ENCODE measurements at places on chromosomes 16 and 17.

- H3K4me3 ChIP-seq, result no peak overlapping the region
- no peaks in the 10 kb centered on the region for H3K4me1 ChIP-seq
- H3K27ac ChIP-seq, result no peak overlapping the region
- H3K27me3 ChIP-seq, result no peaks in the 10 kb centered on the region
- no peak for ATAC-seq
- H3K36me3 ChIP-seq, result no peaks in the 10 kb centered on the region
Observed at GRCh38 chr16:884232-884631, 83.7 kb upstream of the GNG13 start.

- no peak for ATAC-seq
- H3K27me3 ChIP-seq, result no peaks in the 10 kb centered on the region
- no peaks in the 10 kb centered on the region for H3K4me1 ChIP-seq
- H3K36me3 ChIP-seq, result no peaks in the 10 kb centered on the region
Observed at GRCh38 chr17:39486242-39486641, 25.0 kb downstream of the CDK12 start.

GRCh38 chr16:15836965-15837611 is 19.7 kb downstream of the MYH11 start:
- H3K27me3 ChIP-seq, result no peaks in the 10 kb centered on the region
- no peak overlapping the region for H3K4me3 ChIP-seq
- H3K36me3 ChIP-seq, result no peaks in the 10 kb centered on the region
- H3K4me1 ChIP-seq, result peaks cover 4% of the 10 kb centered on the region
- no peak for ATAC-seq

DNA sequence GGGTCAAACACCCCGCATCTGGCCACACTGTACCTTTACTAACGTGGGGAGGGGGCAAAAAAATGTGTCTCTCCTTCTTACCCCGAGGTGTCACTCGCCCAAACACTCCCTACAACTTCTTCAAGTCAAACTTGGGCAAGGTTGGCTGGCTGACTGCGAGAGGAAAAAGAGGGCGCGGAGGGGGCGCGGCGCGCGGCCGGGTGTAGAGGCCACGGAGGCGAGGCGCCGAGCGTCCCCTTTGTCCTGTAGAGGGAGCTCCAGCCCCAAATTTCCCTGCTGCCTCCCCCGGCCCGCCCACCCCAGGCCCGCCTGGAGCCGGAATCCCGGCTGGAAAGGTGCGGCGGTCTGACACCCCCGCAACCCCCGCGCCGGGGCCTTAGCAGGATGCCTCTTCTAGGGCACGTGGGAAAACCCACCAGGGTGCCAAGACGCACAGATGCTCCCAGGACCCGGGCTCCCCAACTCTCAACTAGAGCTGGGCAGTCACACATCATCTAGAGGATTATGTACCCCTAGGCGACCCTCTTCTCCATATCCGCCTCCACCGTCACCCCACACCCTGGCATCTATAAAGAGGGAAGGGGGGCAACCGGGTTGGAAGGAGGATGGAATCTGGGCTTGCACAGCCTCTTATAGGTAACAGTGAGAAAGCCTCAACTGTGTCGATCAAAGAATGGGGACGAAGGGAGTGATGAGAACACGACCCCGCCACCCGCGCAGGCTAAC is 4.2 kb downstream of the IRX3 start:
- no peaks in the 10 kb centered on the region for H3K36me3 ChIP-seq
- no peak overlapping the region for H3K27ac ChIP-seq
- H3K4me3 ChIP-seq, result no peak overlapping the region
- H3K4me1 ChIP-seq, result peaks cover 20% of the 10 kb centered on the region
- ATAC-seq, result no peak

- H3K4me1 ChIP-seq, result peaks cover 35% of the 10 kb centered on the region
- no peak overlapping the region for H3K4me3 ChIP-seq
- no peaks in the 10 kb centered on the region for H3K27me3 ChIP-seq
- ATAC-seq, result no peak
- H3K27ac ChIP-seq, result peak overlapping the region; percentile 60
- H3K36me3 ChIP-seq, result no peaks in the 10 kb centered on the region
Observed at GRCh38 chr16:50281391-50282009, 15.1 kb downstream of the ADCY7 start.

GRCh38 chr16:86074651-86075487 is 175.9 kb downstream of the IRF8 start:
- H3K36me3 ChIP-seq, result no peaks in the 10 kb centered on the region
- H3K27ac ChIP-seq, result no peak overlapping the region
- H3K4me1 ChIP-seq, result peaks cover 24% of the 10 kb centered on the region
- no peak overlapping the region for H3K4me3 ChIP-seq
- H3K27me3 ChIP-seq, result no peaks in the 10 kb centered on the region

- H3K36me3 ChIP-seq, result no peaks in the 10 kb centered on the region
- no peaks in the 10 kb centered on the region for H3K4me1 ChIP-seq
Observed at GRCh38 chr17:71111460-71111859, 942.1 kb downstream of the KCNJ2 start.

GRCh38 chr17:50170662-50171370 is 5.0 kb downstream of the SGCA start:
- ATAC-seq, result no peak
- H3K27me3 ChIP-seq, result no peaks in the 10 kb centered on the region
- no peak overlapping the region for H3K27ac ChIP-seq
- H3K36me3 ChIP-seq, result no peaks in the 10 kb centered on the region

DNA sequence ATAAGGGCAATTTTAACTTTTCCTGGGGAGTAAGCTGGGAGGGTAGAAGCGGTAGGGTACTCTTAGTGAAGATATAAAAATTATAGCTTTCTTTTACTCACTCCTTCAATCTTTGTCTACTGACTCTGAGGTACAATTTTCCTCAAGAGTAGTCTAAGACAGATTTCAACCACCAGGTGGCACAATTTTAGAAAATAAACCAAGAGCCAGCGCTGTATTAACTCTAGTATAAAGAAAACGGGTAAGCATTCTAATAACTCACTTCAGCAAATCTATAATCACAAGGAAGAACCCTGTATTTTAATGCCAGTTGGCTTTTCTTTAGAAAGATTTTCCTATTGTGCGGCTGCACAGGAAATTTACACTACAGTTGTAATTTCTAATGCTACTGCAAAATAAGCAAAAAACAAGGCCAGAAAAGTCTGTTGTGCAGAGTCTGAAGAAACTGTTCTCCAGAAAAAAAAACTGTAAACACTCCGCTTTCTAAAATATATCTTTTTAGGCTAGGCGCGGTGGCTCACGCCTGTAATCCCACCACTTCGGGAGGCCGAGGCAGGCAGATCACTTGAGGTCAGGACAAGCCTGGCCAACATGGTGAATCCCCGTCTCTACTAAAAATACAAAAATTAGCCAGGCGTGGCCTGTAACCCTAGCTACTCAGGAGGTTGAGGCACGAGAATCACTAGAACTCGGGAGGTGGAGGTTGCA is 1.9 kb downstream of the CMC2 start:
- ATAC-seq, result no peak
- peak overlapping the region; percentile 97 for H3K4me3 ChIP-seq

GRCh38 chr17:71287071-71287823 is 833.6 kb upstream of the SOX9 start:
- no peaks in the 10 kb centered on the region for H3K36me3 ChIP-seq
- H3K4me3 ChIP-seq, result no peak overlapping the region
- no peaks in the 10 kb centered on the region for H3K4me1 ChIP-seq
- no peak overlapping the region for H3K27ac ChIP-seq
- H3K27me3 ChIP-seq, result peaks cover 4% of the 10 kb centered on the region

- no peaks in the 10 kb centered on the region for H3K27me3 ChIP-seq
- H3K36me3 ChIP-seq, result no peaks in the 10 kb centered on the region
- no peak overlapping the region for H3K4me3 ChIP-seq
Observed at GRCh38 chr17:74799097-74799496, 23.0 kb upstream of the NAT9 start.

GRCh38 chr16:6111390-6111789 is 1013.8 kb upstream of the EEF2KMT start:
- no peak for ATAC-seq
- no peaks in the 10 kb centered on the region for H3K4me1 ChIP-seq
- no peaks in the 10 kb centered on the region for H3K36me3 ChIP-seq
- no peak overlapping the region for H3K4me3 ChIP-seq
- H3K27ac ChIP-seq, result no peak overlapping the region

DNA sequence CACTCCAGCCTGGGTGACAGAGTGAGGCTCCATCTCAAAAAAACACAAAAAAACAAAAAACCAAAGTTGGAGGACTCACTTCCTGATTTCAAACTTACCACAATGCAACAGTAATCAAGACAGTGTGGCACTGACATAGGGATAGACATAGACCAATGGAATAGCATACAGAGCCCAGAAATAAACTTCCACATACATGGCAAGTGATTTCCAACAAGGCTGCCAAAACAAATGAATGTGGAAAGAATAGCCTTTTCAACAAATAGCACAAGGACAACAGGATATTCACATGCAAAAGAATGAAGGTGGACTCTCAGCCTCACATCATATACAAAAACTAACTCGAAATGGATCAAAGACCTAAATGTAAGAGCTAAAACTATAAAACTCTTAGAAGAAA is 36.8 kb upstream of the RASD1 start:
- ATAC-seq, result no peak
- no peaks in the 10 kb centered on the region for H3K27me3 ChIP-seq
- H3K4me1 ChIP-seq, result no peaks in the 10 kb centered on the region
- H3K36me3 ChIP-seq, result no peaks in the 10 kb centered on the region

- H3K4me1 ChIP-seq, result peaks cover 27% of the 10 kb centered on the region
- ATAC-seq, result peak; percentile 81
- no peaks in the 10 kb centered on the region for H3K36me3 ChIP-seq
- peak overlapping the region; percentile 86 for H3K27ac ChIP-seq
- H3K27me3 ChIP-seq, result no peaks in the 10 kb centered on the region
Observed at GRCh38 chr16:85005285-85006069, 5.9 kb downstream of the ZDHHC7 start.

GRCh38 chr17:34725008-34725407 is 145.6 kb downstream of the TMEM132E start:
- H3K27me3 ChIP-seq, result peaks cover 26% of the 10 kb centered on the region
- H3K36me3 ChIP-seq, result no peaks in the 10 kb centered on the region
- H3K4me1 ChIP-seq, result no peaks in the 10 kb centered on the region
- no peak overlapping the region for H3K4me3 ChIP-seq
- ATAC-seq, result no peak

DNA sequence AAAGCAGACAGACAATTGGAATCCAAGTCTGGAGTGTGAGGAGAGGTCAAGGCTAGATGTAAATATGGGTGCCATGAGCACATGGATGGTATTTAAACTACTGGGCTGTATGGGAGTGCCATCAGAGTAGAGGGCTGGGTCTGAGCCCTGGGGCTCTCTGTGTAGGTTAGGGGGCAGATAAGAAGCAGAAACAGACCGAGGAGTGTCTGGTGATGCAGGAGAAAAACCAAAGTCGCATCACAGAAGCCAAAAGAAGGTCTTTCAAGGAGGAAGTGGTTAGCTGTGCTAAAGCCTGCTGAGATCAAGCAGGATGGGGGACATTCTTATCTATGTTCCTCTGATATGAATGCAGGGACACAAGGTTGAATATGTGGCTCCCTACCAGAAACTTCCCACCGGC is 1.9 kb downstream of the TSEN54 start:
- no peak overlapping the region for H3K4me3 ChIP-seq
- no peaks in the 10 kb centered on the region for H3K36me3 ChIP-seq
- H3K27me3 ChIP-seq, result no peaks in the 10 kb centered on the region
- peaks cover 21% of the 10 kb centered on the region for H3K4me1 ChIP-seq
- no peak overlapping the region for H3K27ac ChIP-seq

DNA sequence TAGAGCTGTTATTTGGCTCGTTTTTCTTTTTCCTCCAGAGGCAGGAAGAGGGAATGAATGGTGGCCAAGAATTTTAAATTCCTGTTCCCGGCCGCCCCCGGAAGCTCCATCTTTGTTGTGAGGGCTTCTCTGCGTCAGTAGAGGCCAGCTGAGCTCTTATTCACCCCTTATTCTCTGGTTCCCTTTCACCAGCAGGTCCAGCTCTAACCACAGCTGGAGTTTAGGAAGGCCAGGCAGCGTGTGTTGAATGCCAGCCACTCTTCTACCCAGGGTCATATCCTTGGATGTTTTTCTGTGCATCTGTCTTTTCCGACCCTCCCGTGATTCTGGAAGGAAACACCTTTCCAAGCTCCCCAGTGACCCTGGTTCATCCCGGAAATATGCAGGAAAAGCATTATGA is 570.5 kb downstream of the WWOX start:
- H3K27ac ChIP-seq, result peak overlapping the region; percentile 23
- peaks cover 5% of the 10 kb centered on the region for H3K4me1 ChIP-seq
- no peak overlapping the region for H3K4me3 ChIP-seq
- peak; percentile 55 for ATAC-seq
- H3K27me3 ChIP-seq, result no peaks in the 10 kb centered on the region
- H3K36me3 ChIP-seq, result no peaks in the 10 kb centered on the region

DNA sequence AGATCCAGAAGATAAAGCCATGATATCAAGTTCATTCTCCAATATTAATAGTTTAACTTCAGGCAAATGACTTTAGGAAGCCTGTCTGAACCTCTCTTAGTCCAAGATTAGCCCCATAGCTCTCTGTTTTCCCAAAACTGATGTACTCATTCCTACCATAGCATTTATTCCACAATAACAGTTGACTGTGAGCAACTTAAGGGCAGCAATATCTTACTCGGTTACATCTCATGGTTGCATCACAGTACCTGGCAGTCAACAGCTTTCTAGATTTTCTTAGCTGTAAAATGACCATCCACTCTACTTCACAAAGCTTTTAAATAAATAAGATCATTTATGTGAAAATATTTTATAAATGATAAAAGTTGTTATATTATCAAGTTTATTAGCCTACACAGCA is 58.2 kb upstream of the STAC2 start:
- no peak for ATAC-seq
- H3K4me3 ChIP-seq, result no peak overlapping the region
- no peaks in the 10 kb centered on the region for H3K4me1 ChIP-seq
- no peak overlapping the region for H3K27ac ChIP-seq
- H3K27me3 ChIP-seq, result no peaks in the 10 kb centered on the region

DNA sequence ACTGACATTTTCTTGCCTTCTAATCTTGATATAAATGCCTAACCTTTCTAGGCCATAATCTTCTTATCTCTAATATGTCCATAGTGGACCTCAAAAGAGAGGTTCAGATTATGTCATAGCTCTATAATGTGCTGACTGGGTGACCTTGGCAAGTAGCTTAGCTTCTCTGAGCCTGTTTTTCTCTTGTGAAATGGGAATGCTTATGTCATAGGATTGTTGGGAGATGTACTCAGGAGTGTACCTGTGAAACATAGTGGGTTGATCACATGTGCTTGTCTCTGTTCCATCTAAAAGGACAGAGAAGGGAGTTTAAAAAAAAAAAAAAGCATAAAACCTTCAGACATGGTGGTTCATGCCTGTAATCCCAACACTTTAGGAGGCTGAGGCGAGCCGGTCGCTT is 2.4 kb downstream of the MED9 start:
- no peak for ATAC-seq
- H3K27ac ChIP-seq, result no peak overlapping the region
- H3K4me3 ChIP-seq, result no peak overlapping the region
- no peaks in the 10 kb centered on the region for H3K36me3 ChIP-seq

GRCh38 chr16:82169861-82170845 is at the start of gene MPHOSPH6:
Gene MPHOSPH6, minus strand, starts transcription at chr16:82170224. Its CDS starts 49 bp downstream, at chr16:82170175.
- peaks cover 30% of the 10 kb centered on the region for H3K27me3 ChIP-seq
- no peaks in the 10 kb centered on the region for H3K36me3 ChIP-seq
- peak within 1 kb of the TSS; percentile 69 for H3K4me3 ChIP-seq
- peak within 1 kb of the TSS; percentile 86 for H3K27ac ChIP-seq
- peaks cover 4% of the 10 kb centered on the region for H3K4me1 ChIP-seq
